ENCODE measurements at places on chromosomes 16 and 17.

GRCh38 chr17:4598776-4599504, 14.6 kb downstream of the SMTNL2 start:
- peak; percentile 69 for DNase-seq

- no peak for DNase-seq
Measured at GRCh38 chr17:82559566-82560251, 40.2 kb downstream of the FOXK2 start.

GRCh38 chr16:88132836-88133506, 181.7 kb downstream of the BANP start:
- DNase-seq = no peak

DNA sequence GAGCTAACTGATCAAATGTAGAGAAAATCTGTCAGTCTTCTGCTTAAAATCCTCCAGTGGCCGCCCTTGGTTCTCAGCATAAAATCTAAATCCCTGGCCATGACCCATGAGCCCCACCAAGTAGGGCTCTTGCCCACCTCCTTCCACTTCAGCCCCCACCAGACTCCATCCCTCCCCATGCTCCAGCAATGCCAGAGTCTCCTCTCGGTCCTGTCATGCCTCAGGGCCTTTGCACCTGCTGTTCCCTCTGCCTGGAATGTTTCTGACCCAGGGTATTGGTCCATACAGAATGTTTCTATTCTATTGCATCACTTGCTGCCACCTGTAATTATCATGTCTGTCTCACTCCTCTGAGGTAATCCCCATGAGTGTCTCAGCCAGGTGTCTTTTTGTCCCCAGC, 22.4 kb downstream of the FA2H start:
- DNase-seq = no peak

DNA sequence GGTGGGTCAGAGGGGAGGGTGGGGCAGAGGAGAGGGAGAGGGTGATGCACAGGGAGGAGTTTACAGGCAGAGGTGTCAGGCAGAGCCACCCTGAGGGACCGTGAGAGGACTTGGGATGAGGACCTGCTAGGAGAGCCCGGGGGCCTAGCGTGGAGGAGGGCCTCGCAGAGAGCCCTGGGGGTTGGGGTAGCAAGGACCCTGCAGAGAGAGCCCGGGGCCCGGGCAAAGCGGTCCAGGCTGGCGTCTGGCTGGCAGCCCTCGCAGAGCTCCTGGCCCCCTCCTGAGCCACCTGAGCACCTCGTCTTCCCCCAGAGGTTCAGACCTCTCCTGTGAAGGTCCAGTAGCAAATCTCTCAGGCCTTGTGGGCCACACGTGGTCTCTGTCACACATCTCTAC, 42.0 kb upstream of the ZNF469 start:
- DNase-seq = no peak

- DNase-seq = no peak
Measured at GRCh38 chr16:1503110-1503955, 10.2 kb downstream of the TELO2 start.

DNA sequence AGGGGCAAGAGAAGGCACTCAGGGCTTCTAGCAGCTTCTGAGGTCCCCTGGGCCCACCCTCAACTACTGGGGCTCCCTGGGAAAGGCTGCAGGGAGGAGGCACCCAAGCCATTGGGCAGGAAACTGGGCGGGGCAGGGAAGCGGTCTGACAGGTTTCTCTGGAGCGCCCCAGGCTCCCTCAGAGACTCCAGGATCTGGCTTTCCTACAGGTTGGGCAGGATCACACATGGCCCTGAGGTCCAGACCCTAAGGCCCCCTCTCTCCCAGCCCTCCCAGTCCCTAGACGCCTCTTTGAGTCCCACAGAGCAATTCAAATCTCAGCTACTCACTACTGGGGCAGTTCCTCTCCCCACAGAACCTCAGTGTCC, 14.3 kb downstream of the JUP start:
- no peak for DNase-seq

GRCh38 chr17:64138441-64138840, 8.5 kb upstream of the ERN1 start:
- DNase-seq = no peak

DNA sequence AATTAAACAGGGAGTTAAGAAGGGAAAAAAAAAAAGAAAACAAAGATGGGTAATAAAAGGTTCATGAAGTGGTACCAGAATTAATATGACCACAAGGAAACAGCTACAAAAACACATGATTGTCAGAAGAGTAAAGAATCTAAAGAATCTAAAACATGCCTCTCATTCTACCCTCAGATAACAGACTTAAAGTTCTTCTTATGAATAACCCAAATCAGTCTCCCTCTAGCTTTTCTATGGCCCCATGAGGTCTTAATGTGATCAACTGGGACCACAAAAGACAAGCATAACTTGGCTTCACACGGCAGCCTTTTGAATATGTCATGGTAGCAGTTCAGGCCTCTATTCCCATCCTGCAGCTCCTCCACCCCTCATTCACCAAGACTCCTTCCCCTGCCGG, 6.9 kb downstream of the MYH10 start:
- no peak for DNase-seq

DNA sequence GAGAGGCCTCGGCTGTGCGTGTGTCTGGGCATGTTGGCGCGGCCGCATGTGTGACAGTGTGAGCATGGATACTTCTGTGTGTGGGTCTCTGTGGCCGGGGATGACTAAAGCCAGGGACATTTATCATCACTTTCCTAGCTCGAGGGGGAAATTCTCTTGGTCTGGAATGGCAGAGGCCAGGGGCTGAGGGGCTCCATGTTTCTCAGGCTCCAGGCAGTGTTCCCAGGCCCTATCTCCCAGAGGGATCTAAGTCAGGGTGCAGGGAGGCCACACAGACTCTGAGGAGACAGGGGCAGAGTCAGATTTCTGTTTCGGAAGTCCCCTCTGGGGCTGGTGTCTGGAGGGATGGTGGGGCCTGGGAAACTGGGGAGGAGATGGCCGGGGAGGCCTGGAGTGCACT, 23.7 kb upstream of the SPNS2 start:
- no peak for DNase-seq

DNA sequence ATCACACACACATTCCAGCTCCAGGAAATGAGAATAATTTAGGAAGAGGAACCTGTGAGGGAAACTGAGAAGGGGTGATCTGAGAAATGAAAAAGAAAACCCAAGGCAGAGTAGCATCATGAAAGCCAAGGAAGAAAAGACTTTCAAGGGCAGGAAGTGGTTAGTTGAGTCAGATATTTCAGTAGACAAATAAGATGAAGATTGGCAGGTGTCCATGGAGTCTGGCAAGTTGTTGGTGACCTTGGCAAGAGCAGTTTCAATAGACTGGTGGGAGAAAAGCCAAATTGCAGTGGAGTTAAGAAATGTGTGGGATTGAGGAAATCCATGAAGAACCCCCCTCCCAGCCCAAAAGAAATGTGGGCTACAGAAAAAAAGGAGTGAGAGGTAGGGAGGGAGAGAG, 10.7 kb downstream of the GNAO1 start:
- no peak for DNase-seq

GRCh38 chr16:50169555-50170096, 16.5 kb downstream of the TENT4B start:
- no peak for DNase-seq

DNA sequence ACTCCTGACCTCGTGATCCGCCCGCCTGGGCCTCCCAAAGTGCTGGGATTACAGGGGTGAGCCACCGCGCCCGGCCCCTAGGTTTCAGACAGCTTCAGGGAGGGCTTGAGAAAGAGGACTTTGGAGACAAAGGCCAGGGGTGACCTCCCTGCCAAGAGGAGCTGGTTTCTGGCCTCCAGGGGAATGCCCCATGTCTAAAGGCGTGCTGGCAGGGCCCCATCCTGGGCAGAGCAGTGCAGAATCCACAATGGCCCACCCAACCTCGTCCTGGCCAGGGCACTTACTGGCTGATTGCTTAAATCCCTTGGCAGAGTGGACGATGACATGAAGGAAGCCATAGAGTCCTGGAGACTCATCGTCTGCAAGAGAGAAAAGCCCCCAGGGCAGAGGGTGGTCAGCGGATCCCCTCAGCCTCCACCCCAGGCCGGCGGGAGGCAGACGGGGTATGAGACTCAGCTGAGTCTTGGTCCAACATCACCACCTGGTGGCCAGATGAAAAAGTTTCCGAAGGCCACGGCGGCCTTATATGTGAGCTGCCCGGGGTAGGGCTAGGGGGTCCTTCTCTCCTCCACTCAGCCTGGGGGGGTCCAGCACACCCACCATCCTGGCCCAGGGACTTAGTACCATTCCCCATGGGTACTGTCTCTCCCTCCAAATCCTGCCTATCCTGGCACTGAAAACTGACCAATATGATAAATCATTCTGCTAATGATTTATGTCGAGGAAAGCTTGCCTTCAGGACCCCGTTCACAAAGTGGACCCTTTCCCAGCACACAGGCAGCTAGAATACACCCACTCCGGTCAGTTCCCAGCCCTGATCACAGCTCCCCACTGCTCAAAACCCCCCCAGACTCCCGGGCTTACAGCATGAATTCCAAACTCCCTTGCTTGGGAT, 59.1 kb downstream of the TIMM22 start:
- peak; percentile 73 for DNase-seq

GRCh38 chr17:17904166-17905035, 67.6 kb upstream of the SREBF1 start:
- DNase-seq = no peak

GRCh38 chr17:31007695-31008373, 37.0 kb downstream of the RNF135 start:
- no peak for DNase-seq

DNA sequence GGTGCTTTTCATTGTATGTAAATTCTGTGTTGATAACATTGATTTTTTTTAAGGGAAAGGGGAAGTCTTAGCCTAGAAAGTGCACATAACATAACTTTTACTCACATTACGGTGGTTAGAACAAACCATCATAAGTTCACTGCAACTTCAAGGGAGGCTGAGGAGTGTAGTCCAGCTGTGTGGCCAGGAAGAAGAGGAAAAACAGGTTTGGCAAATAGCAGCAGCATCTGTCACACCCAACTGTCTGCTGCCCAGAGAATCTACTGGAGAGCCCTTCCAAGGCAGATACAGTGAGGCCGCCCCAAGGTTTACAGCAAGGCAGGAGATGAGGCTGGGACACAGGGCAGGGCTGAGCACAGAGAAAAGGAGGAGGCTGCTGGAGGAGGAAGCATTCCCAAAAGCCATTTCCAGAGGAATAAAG, 60.6 kb downstream of the AIPL1 start:
- DNase-seq = no peak

DNA sequence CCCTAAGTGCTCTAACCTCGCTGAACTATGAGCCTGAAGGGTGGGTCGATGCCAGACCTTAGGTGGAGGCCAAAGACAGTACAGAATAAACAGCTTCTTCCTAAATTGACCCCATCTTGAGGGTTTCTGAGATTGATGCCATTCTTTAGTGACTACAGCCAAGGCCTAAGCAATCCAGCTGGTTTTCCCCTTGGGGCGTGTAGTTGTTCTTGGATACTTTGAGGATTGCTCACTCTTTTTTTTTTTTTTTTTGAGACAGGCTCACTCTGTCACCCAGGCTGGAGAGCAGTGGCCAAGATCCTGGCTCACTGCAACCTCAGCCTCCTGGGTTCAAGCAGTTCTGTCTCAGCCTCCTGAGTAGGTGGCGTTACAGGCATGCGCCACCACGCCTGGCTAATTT, 2.0 kb downstream of the OVCA2 start:
- no peak for DNase-seq

- no peak for DNase-seq
Measured at GRCh38 chr17:17580662-17581470, 10.6 kb downstream of the PEMT start.

GRCh38 chr16:30533748-30534367, 800 bp downstream of the ZNF747 start:
- DNase-seq = no peak

DNA sequence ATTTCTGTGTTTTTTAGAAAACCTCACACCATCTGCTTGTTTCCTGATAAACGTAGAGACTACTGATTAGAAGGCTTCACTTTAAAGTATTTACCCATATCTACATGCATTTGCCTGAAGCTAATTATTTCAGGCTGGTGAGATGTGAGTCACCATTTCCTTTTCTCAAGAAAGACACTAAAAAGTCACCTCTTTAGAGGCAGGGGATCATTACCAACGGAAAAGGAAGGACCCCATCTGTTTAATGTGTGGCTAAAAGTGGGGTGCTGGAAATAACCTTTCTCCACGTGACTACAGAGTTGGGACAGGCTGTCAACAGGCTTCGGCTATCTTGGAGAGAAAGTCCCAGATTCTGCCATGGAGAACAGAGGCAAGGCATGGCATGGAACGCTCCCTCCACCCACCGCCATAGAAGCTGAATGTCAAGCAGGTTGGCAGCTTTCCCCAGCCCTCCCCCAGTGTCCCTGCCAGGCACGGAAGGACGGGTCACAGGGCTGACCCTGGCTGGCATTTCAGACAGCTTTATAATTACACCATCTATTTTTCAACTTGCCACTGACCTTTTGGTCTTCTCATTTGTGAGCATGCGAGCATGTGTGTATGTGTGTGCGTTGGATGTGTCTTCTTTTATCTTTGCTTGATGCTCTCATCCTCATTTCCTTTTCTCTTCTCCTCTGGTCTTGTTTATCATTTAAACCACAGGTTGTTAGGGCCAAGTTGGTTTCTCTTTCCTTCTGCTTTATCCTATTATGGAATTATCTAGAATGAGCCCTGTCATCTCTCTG, 157.0 kb downstream of the CPPED1 start:
- DNase-seq = no peak

- no peak for DNase-seq
Measured at GRCh38 chr16:75456971-75457370, 7.5 kb downstream of the TMEM170A start.

DNA sequence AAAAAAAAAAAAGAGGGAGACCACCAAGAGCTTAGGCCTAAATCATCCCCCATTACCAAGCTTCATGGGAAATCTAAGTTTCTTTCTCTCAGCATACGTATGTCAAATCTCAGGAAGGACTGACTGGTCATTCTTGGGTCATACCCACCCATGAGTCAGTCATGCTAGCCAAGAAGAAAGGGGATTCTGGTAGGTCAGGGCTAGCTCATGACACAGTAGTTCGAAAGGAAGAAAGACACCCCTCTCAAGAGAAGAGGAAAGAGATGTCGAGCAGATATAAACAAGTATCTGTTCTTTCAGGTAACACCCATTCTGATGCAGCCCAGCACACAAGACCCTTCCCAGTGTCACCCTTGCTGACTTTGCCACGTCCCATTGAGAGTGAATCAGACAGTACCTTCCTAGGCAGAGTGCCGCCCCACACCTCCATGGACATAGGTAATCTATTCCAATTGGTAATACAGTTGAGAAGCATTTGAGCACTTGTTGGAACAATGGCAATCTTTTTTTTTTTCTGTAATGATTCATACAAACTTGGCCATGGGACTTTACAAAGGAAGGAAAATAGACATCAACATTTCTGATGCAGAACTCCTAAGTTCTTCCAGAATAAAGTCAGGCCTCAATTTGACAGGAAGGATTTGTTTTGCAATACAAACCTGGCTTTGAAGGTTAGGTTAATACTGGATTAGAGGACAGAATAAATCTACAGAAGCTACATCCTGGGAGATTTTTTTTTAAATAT, 38.2 kb downstream of the COPRS start:
- no peak for DNase-seq

All from testis (tissue), 5 donors.